ENCODE measurements at places on chromosomes 1 and 21.

DNA sequence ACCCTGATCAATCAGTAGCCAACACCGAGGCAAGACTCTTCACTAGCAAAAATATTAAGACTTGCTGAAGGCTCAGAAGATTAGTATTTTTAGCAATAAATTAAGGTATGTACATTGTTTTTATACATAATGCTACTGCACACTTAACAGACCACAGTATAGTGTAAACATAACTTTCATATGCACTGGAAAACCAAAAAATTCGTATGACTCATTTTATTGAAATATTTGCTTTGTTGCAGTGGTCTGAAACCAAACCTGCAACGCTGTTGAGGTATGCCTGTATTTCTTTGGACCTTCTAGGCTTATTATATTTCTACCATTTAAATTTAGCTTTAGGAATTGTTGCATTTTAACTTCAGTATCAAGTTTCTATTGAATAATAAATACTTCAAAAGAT, 65.8 kb upstream of the BCL9 start:
- DNase-seq, result no peak

GRCh38 chr1:37290718-37291117, 183.7 kb upstream of the ZC3H12A start:
- DNase-seq, result no peak

GRCh38 chr1:222522105-222522915, 25.6 kb downstream of the HHIPL2 start:
- no peak for DNase-seq

- DNase-seq, result no peak
These were observed 12.3 kb upstream of the IL22RA1 start for GRCh38 chr1:24155011-24155782.

GRCh38 chr21:42414928-42415769, 11.4 kb downstream of the UBASH3A start:
- DNase-seq, result peak; percentile 91

GRCh38 chr1:11067716-11068599, 8.1 kb upstream of the SRM start:
- no peak for DNase-seq

GRCh38 chr1:101051688-101052638, 26.4 kb upstream of the DPH5 start:
- DNase-seq, result no peak

DNA sequence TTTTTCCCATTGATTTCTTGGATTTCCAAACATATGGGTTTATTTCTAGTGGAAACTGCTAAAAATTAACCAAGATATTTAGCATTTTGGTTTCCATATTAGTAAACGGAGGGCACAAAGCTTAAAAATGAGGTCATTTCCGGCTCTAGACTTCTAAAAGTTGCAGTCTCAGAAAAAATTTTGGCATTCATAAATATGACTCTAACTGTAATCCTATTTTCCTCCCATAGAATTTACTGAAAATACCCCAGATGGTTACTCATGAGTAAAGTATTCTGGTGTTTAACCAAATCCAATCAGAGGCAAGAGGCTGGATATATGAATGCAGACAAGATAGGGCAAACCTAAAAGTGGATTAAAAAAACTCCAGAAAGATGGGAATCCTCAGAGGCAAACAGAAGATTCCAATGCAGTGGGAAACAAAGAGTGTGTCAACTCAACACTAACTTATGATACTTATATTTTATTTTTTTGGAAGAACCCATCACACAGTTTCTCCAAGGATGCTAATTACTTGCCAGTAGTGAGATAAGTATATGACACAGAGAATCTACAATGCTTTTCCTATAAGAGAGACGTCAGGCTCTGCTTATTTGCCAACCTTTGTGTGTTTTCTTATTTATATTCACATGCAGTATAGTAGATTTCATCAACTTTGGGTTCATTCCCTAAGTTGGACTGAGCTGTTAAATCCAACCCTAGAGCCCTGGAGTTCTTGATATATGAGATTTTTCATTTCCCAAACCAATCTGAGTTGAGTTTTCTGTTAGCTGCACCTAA, 90.1 kb upstream of the BCL10 start:
- no peak for DNase-seq

DNA sequence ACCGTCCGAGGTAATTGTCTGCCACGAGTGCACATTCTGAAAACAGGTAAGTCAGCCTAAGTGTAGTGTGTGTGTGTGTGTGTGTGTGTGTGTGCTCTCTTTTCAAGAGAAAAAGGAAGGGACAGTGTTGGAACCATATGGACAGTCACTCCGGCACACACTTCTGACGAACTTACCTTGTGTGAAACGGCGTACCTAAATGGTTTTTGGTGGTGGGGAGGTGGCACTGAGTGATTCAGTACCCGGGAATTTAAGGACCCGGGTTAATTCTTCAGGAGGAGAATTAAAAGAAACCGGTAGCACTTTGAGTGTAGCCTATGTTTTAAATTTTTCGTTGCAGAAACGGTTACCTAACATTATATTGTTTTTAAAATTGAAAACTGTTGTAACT, 286 bp downstream of the ODR4 start:
- no peak for DNase-seq

DNA sequence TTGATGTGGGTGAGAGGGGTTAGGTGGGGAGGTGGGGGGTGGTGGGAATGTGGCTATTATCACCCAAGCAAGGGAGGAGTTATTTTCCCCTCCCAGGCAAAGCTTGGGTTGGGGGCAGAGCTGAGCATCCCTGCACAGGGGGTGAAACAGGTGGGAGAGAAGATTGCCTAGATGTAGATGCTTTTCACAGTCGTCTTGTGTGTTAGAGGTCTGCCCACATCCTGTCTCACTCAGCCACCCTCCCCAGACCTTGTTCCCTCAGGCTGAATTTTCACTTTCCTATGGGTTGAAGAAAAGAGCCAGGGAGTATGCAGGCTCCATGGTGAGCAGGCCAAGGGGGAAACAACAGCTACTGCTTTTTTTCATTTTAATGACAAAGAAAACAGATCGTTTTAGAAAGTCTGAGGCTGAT, 223.5 kb downstream of the KIF26B start:
- no peak for DNase-seq

DNA sequence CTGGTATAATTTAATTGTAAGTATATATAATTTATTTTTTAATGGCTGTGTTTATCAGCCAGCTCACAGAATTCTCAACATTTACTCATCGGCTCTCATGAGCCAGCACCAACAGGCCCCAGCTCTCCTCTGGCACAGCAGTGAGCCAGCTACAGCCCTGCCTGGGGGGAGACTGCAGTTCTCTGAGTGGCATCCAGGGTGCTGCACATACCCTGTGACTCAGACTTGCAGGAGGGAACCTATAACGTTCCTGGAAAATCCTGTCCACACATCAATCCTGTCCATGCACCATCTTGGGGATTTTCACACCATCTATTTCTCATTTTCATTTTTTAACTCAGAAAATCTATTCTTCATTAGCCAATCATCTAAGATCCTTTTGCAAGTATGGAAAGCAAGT, 36.5 kb downstream of the FHAD1 start:
- no peak for DNase-seq
